ENCODE measurements at places on chromosomes 11 and 22.

- no peak for DNase-seq
Measured at GRCh38 chr11:35187996-35188395, 49.0 kb downstream of the CD44 start.

GRCh38 chr22:42969348-42969975 is 45.5 kb downstream of the PACSIN2 start:
- peak; percentile 96 for DNase-seq

GRCh38 chr11:121886005-121886734 is 229.8 kb downstream of the BLID start:
- peak; percentile 28 for DNase-seq

- no peak for DNase-seq
Measured at GRCh38 chr22:32341122-32341740, 16.4 kb upstream of the RFPL3 start.

DNA sequence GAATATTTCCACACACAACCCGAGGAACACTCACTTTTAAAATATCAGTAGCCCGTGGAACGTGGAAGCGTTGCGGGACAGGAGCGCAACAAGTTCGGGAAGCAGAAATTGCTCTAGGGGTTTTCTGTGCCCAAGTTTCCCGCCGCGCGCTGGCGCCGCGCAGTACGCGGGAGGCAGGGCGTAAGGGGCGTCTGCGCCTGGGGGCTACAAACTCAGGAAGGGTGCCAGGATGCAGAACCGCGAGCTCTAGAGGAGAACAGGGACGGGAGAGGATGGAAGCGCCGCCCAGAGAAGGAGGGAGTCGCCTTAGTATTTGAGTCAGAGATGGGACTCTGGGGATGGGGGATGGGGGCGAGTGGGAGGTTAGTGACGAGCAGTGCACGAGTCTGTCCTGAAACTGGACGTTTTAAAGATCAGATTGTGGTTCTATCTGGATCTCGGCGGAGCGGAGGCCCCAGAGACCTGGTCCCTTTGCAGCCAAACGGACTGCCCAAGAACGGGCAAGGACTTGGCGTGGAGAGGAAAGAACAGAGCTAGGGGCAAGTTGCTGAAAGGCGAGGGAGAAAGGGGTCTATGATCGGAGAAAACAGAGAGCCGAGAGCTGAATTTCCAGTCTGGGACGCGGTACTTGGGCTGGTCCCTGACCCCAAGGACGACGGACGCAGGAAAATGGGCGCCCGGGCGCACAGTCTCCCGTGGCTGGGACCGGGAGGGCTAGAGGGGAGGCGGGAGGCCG is 4.7 kb downstream of the BSX start:
- no peak for DNase-seq

- peak; percentile 69 for DNase-seq
Measured at GRCh38 chr22:42841444-42841843, 15.6 kb downstream of the ARFGAP3 start.

GRCh38 chr11:12239804-12240371 is 129.5 kb downstream of the MICAL2 start:
- DNase-seq = no peak

- no peak for DNase-seq
Measured at GRCh38 chr11:129239207-129239606, 47.1 kb upstream of the ARHGAP32 start.

DNA sequence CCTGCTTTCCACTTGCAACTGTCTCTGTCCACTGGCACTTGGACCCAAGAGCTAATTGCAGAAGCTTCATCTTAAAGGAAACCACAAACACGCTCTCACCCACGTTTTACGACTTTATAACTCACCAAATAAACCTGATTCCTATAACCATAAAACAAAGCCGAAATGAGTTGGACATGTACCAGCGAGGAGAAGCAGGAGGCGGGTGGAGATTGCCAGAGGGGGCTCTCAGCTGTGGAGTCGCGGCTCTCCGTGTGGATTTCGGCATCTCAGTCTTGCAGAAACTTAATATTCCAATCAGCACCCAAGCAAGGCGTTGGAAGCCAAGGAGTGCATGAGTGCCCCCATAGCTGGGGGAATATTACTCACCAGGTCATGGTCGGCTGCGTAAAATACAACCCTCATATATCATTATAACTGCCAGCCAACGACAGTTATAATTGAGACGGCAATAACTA is 483.6 kb downstream of the MN1 start:
- DNase-seq = peak; percentile 89

DNA sequence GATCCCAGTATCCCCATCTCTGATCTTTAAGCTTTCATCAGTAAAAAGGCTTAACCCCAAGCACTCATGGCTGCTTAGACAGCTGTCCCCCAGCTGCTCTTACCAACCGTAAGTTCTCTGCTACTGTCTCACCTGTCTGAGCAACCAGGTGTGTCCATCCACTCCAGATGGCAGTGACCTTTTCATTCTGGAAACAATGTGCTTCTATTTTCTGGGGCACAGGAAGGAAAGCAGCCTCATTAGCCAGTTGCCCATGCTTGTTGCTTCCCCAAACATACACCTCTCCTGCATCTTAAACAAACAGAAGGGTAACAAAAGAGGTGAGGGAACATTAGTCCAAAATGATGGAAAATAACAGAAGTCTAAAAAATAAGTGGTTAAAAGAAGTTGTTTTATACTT is 24.4 kb downstream of the SERGEF start:
- no peak for DNase-seq

DNA sequence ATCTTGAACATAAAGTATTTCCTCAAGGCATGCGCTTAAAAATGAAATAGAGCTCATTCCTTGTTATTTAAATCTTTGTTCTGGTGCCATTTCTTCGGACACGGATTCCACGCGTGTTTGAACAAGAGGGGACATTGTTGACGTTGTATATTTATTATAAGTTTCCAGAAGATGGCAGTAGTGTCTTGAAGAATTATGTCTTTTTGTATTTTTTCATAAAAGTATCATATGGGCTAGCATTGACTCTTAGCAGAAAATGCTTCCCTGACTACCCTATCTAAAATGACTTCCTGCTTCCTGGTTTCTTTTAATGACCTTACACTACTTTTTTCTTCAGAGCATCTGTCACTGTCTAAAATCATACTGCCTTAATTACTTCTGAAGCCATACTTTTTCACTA is 20.4 kb downstream of the BIRC2 start:
- DNase-seq = peak; percentile 8

- DNase-seq = no peak
Measured at GRCh38 chr11:123338266-123338800, 91.7 kb upstream of the GRAMD1B start.

DNA sequence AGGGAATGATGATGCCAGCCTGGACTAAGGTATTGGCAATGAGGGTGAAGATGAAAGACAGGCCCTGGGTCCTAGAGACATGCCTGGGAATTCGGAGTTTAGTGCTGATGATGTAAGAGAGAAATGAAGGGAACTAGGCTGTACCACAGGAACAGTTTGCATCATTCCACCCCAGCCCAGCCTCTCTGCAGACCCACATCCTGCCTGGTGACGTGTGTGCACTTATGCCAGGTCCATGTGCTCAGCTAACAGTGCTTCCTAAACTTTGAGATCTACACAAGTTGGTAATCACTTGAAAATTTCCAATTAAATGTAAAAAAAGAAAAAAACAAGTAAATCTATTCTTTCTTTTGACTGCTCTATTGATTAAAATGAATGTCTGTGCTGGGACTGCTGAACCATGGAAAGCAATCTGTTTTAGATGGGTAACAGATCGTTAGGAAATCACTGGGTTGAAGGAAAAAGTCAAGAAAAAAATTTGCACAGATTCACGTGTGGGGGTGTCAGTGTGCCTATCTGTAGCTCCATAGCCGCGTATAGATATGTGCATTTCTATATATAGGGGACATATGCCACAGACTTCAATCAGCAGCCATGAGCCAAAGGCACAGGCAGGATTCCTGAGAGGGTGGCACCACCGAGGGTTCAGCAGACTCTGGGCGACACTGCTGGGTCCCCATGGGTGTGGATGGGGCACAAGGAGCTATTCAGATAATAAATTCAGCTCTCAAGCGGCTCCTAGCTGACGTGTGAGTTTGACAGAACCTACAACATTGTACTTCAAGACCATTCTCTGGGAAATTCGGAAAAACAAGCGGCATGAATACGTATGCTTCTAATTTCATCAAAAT is 131.1 kb upstream of the OPCML start:
- DNase-seq = no peak

DNA sequence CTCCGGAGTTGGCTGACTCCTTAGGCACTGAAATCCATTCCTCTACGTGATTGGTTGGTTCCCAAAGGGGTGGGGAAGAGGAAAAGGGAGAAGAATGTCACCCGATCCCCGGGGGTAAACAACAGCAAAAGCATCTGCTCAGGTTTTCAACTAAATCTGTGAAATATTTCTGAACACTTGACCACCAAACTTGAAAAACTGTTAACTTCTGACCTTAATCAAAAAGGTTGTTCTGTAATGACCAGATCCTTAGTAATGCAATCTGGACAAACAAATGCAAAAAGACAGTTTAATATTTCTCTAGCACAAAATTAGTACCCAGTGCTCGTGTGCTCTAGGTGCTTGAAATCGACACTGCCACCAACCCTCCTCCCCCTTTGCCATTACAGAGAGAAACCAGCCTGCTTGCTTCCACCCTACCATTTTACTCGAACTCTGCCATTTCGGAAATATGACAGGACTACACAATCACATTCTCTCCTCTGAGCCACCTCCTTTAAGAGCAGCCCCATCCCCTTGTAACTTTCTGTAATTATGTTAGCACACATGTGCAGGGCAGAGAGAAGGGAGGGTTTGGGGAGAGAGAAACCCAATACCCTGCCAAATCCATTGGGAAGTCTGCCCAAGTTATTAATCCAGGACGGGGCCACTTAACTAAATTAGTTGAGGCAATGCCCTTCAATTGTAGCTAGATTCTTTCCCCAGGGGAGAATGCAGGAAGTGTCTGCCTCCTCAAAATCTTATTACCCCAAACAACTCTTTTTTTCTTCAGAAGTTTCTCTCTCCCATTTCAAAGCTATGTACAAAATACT is 113.8 kb downstream of the RBFOX2 start:
- DNase-seq = peak; percentile 89

DNA sequence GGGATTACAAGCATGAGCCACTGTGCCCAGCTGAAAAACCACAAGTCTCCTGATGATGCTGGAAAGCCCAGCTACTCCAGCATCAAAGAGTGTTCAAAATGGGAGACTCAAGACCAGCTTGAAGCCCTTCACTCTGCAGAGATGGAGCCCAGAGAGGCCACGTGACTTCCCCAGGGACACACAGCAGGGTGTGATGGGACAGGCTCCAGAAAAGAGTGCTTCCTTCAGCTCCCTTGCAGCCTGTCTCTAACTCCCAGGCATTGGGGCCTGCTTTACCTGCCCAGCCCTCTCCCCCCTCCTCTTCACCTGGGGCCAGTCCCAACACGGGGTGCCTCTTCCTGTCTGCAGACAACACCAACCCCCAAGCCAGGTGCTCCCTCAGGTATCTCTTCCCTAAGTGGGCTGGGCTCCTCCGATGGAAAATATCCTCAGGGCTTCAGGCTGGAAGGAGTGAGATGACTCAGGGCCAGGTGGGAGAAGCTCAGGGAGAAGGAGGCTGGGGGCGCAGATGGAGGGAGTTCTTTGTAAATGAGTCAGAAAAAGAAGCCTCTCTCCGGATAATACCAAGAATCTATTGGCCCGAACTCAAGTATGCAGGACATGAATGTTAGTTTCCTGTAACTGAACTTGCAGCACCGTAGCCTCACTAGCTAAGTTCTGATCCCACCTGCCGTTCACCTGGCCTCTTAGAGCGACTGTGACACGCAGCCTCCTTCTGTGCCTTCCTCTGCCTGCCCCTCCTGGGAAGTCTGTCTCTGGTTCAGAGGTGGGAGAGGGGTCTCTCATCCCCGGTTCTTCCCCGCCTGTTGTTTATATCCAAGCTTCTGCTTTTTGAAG is 326.6 kb downstream of the MN1 start:
- peak; percentile 96 for DNase-seq

- no peak for DNase-seq
Measured at GRCh38 chr22:31439808-31440207, 40.4 kb downstream of the DRG1 start.

- DNase-seq = no peak
Measured at GRCh38 chr22:39727541-39727940, 157.0 kb downstream of the CACNA1I start.

All from fibroblast of skin of abdomen (primary cell).